Esophagus squamous epithelium (tissue), 5 donors: ENCODE measurements at places on chromosomes 1 and 21.

DNA sequence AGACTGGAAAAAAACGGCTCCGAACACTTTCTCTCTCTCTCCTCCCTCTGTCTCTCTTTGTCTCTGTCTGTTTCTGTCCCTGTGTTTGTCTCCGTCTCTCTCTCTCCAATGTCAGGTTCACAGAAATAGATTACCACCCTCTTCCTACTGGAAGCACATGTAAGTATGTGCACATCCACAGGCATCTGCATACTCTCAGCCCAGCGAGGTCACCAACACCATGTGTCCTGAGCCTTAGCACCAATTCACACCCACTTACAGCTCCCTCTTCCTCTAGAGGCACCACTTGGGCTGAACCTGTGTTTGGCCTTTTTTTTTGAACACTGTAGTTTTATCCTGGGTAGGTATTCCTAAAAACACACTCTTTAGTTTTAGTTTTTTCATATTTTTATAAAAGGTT lies 130.5 kb downstream of the ETS2 start:
- no peak for DNase-seq

- DNase-seq = no peak
Measured at GRCh38 chr1:44511363-44511762, 106.3 kb downstream of the RNF220 start.

DNA sequence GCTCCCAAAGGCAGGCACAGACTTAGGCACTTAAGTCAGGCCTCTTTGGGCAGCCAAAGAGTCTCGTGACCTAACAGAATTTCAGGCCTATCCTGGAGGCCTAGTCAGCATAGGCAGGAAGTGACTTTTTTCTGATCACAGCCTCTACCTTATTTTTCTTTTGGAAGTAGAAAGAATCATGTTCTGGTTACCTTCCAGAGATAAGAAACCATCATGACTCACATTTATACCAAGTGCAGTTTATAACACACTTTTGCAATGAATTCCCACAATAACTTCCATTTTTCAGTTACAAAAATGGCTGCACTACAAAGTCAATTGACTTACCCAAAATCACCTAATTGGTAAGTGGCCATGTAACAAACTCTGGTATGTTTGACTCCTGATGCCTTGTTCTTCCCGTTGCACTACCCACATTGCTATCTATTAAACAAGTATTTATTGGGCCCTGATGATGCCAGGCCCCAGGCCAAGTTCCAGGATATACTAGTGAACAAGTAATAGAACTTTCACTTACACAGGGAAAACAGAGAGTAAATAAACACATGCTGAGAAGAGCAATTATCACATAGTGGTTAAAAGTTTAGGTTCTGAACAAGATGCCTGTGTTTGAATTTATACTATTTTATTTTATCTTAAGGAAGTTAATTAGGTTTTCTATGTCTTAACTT lies 74.3 kb downstream of the SH3GLB1 start:
- DNase-seq = no peak

GRCh38 chr1:19209439-19209989 lies 552 bp downstream of the UBR4 start:
- DNase-seq = no peak

GRCh38 chr1:219798283-219799030 lies 129.9 kb downstream of the SLC30A10 start:
- DNase-seq = no peak

- DNase-seq = no peak
Measured at GRCh38 chr1:80385650-80386049, 1379.1 kb upstream of the ADGRL4 start.

DNA sequence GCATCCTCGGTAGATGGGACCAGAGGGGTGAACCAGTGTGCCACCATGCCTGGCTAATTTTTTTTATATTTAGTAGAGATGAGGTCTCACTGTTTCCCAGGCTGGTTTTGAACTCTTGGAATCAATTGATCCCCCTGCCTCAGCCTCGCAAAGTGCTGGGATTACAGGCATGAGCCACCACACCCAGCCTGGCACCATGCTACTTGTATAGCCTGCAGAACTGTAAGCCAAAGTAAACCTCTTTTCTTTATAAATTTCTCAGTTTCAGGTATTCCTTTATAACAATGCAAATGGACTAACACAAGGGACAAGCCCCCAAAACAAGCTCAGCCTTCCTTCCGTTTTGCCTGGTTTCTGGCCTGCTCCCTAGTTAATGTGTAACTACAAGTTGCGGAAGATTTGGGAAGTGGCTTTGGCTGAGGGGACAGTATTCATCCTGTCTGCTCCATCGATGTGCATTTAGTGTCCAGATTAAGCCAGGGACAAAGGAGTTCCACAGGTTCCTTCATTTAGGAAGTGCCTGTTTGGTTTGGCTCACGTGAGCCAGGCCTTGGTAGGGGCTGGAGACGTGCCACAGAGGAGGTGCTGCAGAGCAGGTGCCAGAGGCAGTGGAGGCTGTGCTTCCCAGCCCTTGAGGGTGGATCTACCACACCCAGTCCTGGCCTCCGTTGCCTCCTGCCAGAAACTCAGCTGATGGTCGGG lies 4.4 kb downstream of the AVPR1B start:
- DNase-seq = no peak

DNA sequence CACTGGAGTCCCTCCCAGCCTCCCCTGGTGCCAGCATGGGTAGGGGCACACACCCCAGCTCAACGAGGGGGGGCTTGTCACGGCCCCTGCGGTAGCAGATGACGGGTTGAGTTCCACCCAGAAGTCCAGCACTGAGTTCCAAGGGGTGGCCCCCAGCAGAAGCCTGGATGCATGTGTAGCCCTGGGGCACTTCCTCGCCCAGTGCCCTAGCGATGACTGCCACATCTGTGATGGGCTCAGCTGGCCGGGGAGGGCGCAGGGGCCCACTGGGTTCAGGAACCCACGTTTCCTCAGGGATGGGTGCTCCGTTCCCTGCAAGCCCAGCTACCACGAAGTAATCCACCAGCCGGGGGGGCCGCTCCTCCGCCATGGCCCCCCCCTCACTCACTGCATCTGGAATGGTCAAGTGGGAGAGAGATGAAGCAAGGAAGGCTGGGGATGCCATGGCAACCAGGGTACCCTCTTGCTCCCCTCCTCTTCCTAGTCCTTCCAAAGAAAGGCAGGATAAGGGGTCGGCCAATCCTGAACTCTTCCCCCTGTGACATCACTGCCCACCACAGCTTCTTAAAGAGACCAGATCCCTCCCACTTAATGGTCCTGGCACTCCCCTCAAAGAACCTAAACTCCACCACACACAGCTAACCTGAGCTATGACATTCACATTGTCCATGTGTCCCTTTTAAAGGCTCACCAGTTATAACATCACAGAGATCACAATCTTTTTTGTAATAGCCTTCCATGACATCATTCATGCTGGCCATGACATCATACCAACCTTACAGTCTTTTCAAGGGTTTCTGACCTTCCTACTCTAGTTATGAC lies 2.3 kb downstream of the DENND4B start:
- DNase-seq = no peak

DNA sequence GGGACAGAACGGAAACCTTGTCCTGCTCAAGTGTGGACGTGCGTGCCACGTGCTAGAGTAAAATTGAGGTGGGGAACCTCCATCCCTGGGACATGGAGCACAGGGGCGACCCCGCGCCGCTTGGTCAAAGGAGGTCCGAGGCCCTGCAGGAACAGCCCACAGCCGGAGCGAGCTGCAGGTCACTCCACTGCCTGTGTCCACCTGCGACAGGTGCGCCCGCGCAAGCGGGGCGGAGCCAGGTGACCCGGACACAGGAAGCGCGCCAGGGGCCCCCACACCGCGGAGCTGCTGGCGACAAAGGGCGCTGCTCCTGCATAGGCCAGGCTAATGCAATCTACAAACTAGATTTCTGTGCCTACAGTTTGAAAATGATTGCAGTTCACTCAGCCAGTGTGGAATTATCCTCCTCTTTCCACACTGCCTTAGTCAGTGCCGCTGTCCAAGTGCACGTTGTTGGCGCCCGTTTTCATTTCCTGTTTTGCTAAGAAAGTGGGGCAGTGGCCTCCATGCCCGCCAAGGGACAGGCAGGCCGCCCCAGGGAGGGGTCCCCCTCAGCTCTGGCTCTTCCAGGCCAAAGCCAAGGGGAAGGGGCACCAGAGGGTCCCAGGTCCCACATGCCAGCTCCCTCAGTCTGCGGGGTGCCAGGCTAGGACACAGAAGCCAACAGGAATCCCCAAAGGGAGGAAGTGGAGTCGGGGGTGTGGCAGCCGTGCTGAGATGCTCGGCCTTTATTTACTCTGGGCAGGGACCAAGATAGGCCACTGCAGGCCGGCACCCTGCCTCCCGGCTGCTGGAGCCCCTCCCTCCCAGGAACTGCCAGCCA lies 4.3 kb upstream of the NADK start:
- no peak for DNase-seq

DNA sequence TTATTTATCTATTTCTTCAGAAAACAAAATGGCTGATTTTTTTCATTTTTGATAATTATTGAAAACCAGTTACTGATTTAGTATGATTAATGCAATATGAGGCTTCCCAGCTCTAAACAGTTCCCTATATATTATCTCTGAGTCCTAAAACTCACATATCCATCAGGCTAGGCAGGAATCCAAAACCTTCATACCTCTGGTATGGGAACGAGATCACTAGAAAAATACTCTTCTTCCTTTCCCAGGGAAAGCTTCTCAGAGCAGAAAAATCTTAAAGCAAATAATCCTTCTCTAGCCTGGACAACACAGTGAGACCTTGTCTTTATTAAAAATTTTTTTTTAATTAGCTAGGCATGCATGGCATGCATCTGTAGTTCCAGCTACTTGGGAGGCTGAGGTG lies 42.5 kb downstream of the KDM5B start:
- no peak for DNase-seq

DNA sequence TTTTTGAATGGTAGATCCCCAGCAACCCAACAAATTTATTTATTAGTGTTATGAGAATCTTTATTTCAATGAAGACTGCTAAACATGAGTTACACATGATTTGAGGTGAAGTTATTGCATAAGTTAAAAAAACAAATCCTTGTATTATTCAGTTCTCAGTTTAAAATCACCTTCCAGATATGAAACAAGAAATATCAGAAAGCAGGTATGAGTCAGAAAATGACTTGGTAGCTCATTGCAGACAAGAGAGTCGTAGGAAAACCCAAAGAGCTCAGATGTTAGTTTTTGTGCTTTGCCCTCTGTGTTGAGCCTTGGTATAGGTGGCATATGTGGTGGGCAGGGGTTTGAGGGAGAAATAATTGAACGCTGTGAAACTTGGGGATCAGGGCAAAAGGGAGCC lies 339.4 kb downstream of the BRINP3 start:
- DNase-seq = no peak

GRCh38 chr21:44618504-44618903 lies 6.6 kb downstream of the KRTAP10-8 start:
- DNase-seq = no peak

GRCh38 chr21:15742052-15742670 lies 12.4 kb downstream of the USP25 start:
- DNase-seq = no peak

DNA sequence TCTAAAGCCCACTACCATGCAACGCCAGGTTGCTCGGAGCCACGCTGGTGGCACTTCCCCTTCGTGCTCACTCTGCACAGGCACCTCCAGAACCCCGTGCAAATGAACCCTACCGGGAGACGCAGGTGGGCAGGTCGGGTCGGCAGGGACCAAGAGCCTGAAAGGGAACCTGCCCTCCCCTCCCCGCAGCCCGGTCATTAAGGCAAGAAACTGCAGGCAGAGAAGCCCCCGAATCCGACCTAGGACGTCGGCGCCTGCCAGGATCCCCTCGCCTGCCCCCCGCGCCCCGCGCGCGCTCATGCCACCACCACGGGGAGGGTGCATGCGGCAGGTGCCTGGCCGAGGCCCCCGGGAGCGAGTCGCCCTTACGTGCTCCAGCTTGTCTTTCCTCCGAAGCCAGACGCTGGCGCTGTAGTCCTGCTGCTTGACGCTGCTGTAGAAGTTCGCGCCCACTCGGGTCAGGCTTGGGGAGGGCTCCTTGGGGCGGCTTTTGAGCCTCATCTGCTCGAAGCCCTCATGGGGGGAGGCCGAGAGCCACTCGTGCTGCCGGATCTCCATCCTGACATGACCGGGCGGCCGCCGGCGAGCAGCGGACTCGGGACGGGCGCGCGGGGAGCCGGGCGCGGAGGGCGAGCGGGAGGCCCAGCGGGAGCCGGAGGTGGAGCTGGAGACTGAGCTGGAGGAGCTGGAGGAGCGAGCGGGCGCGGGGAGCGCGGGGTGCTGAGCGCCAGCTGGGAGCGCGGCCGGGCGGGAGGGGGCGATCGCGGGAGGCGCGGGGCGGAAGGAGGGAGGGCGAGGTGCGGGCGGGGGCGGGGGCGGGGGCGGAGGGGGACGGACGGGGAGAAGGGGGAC lies 552 bp downstream of the PLD5 start:
- no peak for DNase-seq

- DNase-seq = no peak
Measured at GRCh38 chr1:92826792-92827191, 5.0 kb upstream of the RPL5 start.

DNA sequence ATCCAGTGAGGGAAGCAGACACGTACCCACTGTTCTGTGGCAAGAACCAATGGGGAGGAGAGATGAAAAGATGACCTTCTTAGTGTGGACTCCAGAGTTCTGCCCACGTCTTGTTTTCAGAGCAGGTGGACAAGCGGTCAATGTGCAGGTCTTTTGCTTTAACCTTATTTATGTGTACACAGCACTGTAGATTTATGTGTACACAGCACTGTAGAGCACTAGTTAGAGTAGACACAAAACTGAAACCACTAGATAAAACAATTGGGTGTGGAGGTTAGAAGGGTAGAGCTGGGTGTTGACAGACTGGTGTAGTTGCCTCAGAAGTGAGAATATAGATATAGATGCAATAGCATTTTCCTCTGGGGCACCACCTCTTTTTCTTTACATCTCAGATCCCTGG lies 150.0 kb downstream of the MAGI3 start:
- DNase-seq = no peak

- DNase-seq = no peak
Measured at GRCh38 chr1:33970148-33970825, 106.4 kb downstream of the HMGB4 start.

GRCh38 chr1:193537266-193538002 lies 351.0 kb upstream of the B3GALT2 start:
- DNase-seq = no peak

DNA sequence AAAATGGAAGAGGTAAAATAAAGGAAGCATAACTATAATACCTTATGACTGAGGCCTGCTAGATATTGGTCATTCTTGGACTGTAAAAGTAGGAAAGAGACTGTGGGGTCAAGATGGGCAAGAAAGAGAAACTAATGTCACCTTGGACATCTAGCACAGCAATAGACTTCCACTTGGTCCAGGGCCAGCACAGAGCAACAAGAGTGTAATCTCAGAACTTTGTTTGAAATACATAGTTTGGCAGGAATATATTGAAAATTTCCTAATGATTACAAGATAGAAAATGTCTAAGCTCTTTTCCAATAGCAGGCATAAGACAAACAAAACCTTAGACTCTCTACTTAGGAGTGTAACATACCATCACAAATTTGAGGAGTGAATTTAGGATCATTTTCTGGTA lies 4.6 kb downstream of the LRRC8C start:
- DNase-seq = no peak

DNA sequence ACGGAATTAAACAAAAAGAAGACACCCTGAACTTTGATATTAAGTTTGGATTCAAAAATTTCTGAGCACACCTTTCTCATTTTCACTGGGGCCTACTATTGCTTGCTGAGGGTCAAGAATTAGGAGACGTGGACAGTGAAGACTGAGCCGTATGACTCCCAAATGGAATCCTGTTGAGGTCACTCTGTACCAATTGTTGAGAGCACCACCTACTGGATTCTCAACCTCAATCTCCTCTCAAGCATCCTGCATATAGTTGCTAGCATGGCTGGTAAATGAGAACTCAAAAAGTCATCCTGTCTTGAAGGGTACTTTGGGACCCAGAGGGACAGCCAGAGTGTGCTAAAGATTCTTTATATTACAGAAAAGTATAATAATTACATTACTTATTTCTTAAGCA lies 20.2 kb upstream of the MTR start:
- no peak for DNase-seq
